ENCODE measurements at places on chromosomes 5 and 9.

DNA sequence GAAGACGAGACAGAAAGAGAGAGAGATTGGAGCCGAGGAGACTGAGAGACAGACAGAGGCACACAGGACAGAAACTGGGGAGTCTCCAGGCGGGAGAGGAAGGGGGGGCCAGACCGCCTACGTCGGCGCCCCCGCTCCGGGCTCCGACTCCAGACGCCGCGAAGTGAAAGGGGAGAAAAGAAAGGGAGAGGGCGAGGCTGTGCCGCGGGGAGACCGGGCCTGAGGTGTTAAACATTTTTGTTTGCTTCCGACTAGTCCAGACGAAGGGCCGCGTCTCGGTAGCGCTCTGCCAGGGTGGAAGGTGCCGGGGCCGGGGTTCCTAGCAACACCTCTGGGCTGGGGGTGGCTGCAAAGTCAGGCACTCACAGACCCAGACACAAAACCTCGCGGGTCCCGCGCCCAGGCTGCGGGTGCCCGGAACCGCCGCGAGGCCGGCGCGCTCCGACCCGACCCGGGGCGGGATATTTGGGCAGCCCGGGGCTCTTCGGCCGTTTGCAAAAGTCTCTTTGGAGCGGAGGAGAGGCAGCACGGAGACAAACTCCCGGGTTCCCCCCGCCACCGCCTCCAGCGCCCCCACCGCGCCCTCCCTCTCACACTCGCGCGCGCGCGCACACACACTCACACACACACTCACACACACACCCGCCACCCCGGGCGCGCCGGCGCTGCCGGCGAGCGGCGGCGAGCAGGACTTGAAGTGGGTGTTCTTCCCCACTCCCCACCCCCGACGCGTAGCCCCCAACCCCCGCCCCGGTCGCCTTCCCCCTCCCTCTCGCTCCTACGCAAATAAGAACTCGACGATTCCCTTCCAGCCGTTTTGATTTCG is 626 bp upstream of the FST start:
- DNase-seq = peak; percentile 69

GRCh38 chr9:99748676-99749075 is 73.0 kb upstream of the NR4A3 start:
- DNase-seq = no peak

- peak; percentile 56 for DNase-seq
Measured at GRCh38 chr5:134177369-134178095, 782 bp upstream of the SKP1 start.

GRCh38 chr5:119445544-119445943 is 6.8 kb upstream of the HSD17B4 start:
- DNase-seq = no peak

- DNase-seq = peak; percentile 71
Measured at GRCh38 chr9:127263237-127263636, 1.3 kb upstream of the GARNL3 start.

- no peak for DNase-seq
Measured at GRCh38 chr5:170357955-170358444, 31.2 kb downstream of the KCNMB1 start.

DNA sequence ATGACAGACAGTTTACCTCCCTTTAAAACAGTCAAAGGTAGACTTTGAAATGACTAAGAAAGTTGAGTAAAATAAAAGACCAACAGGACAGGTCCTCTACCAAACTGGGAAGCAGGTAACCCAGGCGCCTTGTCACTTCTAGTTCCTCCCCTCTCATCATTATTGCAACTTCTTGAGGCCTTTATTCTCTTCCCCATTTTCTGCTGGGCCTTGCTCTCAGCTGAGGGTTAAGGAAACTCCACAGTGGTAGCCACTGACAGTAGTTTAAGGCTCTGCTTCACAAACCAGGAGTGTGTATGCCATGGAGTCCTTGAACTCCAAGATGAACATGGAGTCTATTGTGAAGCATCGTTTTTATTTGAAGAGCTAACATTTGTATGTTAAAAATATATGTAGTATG is 36.9 kb upstream of the TCERG1 start:
- no peak for DNase-seq

- no peak for DNase-seq
Measured at GRCh38 chr5:178309271-178310013, 76.8 kb upstream of the PHYKPL start.

DNA sequence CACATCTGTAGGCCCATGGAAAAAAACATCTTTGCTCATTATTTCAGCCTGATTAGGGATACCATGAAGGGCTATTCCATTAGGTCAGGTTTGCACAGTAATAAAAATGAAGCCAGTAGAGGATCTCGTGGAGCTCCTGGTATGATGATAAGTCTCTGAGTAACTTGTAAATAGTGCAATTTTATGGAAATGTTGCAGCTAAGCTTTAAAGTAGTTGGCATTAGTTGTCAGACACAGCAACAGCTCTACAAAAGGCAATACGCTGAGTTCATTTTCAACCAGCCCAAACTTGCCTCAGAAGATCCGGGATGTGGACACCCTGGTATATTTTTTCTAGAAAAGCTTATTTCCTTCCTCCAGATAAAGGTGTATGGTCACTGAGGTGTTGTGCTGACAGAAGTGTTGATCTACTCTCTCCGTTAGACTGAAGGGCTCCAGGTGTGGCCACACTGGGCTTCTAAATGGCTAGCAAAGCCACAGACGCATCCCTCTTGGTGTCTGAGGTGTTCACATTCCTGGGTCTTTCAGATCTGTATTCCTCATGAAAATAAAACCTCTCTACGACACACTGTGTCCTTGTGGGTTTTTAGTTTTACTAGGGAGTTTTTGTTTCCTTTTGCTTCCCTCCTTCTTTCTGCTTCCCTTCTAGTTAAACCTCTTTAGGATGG is 141.6 kb downstream of the GHR start:
- DNase-seq = no peak

- no peak for DNase-seq
Measured at GRCh38 chr9:98462310-98462709, 206.9 kb upstream of the TBC1D2 start.

All from spinal cord (tissue), 10 donors.